ENCODE measurements at places on chromosomes 7 and 10.

DNA sequence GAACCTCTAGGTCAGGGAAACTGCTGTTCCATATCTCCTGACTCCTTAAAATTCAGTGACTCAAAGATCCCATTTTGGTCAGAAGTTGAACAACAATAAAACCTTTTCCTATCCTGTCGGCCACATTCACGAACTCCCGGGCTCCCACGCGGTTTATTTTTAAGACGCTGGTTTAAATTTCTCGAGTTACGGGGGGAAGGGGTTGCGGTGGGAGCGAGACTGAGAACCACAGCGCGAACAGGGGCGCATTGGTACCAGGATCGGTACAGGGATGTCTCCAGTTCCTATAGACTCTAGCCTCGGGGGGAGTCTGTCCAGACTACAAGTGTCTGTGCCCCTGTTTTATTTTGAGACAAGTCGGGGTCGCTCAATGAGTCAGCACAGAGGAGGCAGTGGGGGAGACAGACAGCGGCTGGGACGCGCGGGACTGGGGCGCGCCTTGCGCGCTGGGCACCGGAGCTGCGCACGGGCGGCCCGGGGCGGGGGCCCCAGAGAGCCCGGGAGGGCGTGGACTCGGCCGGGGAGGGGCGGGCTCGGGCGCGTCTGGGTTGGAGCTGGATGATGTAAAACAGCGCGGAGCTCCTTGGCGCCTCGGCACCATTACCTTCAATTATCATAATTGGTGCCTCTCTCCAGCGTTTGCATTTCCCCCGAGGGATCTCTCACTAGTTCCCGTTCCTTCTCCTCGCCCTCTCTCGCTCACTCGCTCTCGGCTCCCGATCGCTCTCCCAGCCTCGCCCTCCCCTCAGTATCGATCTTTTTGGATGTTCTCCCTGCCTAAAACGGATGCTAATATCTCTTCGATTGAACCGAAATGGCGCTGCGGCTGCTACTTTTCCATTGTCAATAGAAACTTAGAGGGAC, 8.7 kb upstream of the BAMBI start:
- DNase-seq = peak; percentile 70

DNA sequence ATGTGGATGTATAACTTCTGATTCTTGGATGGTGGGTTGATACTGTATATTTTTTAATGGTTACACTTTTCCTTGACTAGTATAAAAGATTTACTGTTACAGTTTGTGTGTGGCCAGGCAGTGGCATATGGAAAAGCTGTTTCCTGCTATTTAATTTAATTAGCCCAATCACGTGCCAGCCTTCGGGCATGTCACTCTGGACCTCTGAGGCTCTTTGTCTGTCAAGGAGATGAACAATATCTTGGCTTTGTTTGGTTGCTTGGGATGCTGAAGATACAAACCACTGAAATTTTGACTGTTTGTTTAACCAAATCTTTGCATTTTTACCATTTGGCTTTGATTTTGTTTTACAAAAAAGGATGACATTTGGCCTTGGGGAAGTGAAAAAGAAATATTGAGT, 185.0 kb downstream of the HDAC9 start:
- DNase-seq = no peak

GRCh38 chr10:99522470-99523250, 10.1 kb upstream of the NKX2-3 start:
- no peak for DNase-seq

- no peak for DNase-seq
Observed at GRCh38 chr7:32879460-32879859, 12.1 kb downstream of the KBTBD2 start.

DNA sequence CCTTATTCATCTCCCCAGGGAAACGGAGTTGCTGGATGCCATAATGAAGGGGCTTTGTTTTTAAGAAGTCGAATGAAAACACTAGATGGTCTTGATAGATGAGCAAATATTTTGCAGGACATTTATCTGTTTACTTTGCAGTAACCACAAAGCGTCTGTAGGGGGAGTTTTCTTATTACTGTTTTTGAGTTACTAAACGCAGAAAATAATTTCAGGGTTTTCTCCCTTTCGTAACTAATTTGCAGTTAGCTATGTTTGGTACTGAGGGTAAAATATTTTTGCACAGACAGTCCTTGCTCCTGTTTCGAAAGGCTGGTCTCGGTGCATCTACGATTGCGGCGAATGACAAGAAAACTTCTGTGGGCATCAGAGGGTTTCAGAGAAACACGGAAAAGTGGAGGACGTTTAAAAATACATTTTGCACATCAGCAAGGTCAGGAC, 505.6 kb upstream of the MKI67 start:
- no peak for DNase-seq
